ENCODE measurements at places on chromosomes 16 and 17.

GRCh38 chr16:69706256-69706974 lies 19.9 kb downstream of the NQO1 start:
- DNase-seq, result no peak

DNA sequence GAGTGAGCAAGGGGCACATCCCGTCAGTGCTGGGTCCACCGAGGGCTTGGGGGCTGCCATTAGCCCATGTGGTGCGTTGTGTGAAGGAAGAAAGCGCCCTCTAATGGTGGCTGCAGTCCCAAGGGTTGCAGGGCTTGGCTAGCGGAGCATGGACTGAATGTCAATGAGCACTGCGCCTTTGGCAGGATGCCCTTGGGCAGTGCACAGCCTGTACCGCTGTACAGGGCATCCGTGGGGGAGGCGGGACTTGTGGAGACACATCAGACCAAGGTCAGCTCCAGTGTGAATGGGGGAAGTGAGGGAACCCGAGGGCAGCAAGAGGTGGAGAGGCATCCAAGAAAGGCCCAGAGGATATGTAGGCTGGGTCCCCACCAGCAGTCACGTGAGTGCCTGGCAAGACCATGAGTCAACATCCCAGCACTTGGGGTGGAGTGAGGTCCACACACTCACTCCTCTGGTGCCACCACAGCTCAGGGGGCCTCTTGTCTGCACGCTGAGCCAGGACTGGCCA lies 75.5 kb upstream of the MED9 start:
- DNase-seq, result no peak

- no peak for DNase-seq
Observed at GRCh38 chr16:51877686-51878085, 669.3 kb downstream of the TOX3 start.

- DNase-seq, result no peak
Observed at GRCh38 chr17:78394209-78394608, 15.8 kb downstream of the PGS1 start.

- no peak for DNase-seq
Observed at GRCh38 chr16:14193316-14193871, 122.3 kb downstream of the MRTFB start.

GRCh38 chr17:66733759-66734158 lies 101.2 kb upstream of the CACNG5 start:
- no peak for DNase-seq

DNA sequence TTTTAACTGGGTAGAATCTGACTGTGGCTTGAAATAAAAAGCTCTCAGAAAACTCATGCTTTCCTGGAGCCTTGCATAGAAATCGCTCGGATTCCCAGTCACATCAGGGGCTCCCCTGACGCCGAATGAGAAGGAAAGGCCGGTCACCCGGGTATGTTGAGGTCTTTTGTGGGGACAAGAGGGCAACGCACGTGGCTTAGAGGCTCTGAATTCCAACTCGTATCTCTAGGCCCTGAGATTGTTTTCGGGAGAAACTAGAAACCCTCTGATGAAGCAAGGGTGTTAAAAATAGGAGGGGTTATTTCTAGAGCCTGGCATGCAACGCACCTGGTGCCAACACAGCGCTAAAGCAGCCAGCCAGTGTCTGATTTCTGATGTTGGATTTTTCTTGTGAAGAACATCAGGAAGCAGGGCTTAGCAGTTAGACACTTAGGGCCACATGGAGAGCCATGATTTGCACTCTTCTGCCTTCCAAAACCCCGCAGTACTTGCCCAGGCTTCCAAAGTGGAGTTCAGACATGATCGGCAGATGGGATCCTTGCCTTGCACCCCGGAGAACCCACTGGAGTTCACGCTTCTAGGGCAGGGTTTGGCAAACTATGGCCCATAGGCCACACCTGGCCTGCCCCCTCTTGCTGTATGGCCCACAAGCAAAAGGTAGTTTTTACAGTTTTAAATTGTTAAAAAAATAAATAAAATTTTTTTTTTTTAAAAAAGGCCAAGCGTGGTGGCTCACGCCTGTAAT lies 12.6 kb downstream of the CACNG1 start:
- DNase-seq, result no peak

DNA sequence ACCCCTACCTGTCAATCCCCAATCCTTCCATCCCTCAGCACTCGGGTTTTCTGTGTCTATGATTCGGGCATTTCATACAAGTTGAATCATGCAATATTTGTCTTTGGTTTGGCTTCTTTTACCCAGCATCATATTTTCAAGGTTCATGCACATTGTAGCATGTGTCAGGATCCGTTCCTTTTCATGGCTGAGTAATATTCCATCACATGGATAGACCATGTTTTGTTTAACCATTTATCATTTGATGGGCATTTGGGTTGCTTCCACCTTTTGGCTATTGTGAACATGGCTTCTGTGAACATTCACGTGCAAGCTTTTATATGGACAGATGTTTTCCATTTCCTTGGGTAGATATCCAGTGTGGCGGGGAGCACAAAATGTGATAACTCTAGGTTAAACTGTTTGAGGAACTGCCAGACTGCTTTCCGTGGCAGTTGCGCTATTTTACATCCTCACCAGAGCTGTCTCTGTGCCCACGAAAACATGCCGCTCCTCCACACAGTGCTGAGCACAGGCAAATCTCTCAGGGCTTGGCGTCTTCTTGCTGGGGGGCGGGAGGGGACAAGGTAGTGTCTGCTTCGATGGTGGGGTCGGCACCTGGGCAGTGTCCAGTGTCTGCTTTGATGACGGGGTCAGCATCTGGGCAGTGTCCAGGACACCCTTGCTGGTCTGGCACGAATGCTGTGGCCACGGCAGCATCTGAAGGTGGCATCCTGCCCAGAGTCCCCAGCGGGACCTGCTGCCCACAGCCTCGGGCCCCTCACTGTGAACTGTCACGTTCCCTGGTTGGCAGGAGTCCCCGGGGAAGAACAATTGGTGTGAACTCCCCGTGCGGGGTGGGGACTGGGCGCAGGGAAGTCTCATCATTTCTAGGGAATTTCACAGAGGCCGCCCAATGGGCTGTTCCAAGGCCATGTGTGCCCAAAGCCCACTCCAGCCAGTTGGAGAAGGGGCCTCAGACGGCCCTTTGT lies 32.4 kb upstream of the JPH3 start:
- DNase-seq, result no peak

DNA sequence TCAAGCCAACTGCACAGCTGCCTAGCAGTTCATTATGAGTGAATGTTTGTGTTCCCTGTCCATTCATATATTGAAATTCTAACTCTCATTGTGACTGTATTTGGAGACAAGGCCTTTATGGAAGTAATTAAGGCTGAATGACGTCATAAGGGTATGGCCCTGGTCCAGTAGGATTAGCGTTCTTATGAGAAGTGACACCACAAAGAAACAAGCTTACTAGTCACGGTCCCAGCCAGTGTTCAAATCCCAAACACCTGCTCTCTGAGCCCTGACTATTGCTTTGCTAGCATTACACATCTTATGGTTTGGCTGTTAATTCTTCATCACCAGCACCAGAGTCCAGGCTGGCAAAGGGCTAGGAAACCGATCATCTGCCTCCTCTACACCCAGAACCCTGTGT lies 2.2 kb downstream of the ZNF668 start:
- no peak for DNase-seq

DNA sequence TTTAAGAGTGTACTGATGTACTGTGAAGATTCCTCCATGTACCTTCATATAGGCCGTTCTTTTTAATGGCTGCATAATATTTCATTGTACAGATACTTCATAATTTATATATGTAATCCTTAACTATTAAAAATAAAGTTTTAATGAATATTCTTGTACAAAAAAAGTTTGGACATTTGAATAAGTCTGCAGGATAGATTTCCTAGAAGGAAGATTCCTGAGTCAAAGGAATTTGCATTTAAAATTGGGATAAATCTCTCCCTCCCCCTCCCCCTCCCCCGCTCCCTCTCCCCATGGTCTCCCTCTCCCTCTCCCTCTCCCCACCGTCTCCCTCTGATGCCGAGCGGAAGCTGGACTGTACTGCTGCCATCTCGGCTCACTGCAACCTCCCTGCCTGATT lies 15.6 kb upstream of the SLC13A2 start:
- no peak for DNase-seq

DNA sequence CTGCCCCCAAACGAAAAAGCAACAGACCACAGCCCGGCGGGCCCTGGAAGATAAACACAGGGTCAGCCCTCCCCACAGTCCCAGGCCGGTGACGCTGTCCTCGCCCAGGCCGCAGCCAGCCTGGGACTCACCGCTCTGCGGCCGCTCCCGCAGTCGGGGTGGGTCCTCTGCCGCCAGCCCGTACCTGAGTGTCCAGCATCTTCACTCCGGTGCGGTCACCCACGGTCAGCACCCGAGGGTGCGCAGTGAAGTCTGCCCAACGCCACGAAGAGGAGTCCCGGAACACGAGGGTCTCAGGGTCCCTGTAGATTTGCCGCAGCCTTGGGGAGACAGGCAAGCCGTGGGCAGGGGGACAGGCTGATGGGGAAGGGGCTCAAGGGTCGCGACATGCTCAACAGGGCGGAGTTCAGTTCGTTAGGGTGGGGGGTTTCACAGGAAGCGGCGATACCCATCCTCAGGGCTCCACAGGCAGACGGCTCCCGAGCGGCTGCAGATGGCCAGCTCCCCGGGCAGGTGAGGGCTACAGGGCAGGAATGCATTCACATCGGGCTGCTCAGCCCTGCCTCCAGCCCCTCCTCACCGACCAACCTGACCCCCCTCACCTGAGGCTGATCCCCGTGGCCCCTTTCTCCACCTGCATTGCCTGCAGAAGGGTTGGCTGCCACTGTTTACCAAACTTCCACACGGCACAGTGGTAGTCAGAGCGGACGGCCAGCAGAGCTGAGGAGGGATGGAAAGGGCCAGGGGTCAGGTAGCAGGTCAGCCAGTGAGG lies 5.5 kb downstream of the TAF1C start:
- no peak for DNase-seq

DNA sequence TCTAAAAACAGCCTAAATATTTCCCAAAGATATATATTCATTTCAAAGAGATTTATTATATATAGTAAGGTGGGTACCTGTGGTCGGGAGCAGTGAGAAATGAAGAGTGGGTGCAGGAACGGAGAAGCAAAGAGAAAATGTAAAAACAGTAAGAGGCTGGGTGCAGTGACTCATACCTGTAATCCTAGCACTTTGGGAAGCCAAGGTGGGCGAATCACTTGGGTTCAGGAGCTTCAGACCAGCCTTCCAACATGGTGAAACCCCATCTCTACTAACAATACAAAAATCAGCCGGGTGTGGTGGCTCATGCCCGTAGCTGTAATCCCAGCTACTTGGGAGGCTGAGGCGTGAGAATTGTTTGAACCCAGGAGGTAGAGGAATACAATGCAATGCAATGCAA lies 257.1 kb downstream of the BCAS3 start:
- no peak for DNase-seq

DNA sequence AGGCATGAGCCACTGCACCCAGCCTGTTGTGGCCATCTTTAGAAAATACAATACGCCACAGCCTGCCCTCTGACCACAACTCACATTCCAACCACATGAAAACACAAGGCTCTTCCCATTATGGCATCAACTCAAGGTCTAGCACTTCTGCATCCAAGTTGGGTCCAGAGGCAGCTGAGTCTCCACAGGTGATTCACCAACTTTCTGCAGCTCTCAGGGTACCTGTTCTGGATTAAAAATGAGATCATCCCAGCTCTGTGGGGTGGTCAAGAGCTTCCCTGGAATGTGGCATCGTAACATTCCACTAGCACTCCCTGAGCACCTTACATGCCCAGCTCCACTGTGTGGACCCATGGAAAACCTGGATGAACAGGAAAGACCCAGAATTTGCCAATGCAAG lies 9.9 kb upstream of the GUCY2D start:
- no peak for DNase-seq

DNA sequence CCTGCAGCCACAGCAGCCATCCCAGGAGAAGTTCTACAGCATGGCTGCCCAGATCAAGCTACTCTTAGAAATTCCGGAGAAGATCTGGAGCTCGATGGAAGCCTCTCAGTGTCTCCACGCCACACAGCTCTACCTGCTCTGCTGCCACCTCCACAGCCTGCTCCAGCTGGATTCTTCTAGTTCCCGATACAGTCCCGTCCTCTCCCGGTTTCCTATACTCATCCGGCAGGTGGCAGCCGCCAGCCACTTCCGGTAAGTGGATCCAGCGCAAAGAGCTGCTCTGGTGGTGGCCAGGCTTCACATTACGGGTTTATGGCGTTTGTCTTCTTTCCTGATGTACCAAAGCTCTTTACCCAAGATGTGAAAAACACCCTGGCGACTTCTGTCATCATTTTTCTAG lies 3.6 kb downstream of the COG1 start:
- no peak for DNase-seq

- no peak for DNase-seq
Observed at GRCh38 chr17:42117397-42118125, 3.6 kb downstream of the KAT2A start.

DNA sequence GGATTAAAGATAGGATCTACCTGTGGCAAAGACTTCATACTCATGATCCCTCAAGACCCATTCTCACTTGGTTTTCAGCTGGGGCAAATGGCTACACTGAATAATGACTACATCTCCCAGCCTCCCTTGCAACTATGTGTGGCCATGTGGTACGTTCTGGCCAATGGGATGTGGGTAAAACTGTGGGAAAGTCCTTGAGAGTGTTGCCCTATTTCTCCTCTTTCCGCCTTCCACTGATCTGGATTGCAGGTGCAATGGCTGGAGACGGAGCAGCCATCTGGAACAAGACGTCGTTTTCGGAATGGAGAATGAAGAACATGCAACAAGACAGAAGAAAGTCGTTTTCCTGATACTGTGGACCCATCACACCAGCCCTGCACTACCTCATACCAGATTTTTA lies 48.5 kb downstream of the HAPSTR1 start:
- no peak for DNase-seq

GRCh38 chr16:30131869-30132475 lies 9.0 kb upstream of the MAPK3 start:
- DNase-seq, result no peak

- no peak for DNase-seq
Observed at GRCh38 chr17:5785867-5786509, 201.7 kb upstream of the NLRP1 start.

GRCh38 chr16:77199211-77199610 lies at the start of gene SYCE1L:
Gene SYCE1L, plus strand, starts transcription at chr16:77199408. Its CDS starts 44 bp downstream, at chr16:77199452.
- DNase-seq, result no peak

GRCh38 chr17:71922439-71922838 lies 198.4 kb upstream of the SOX9 start:
- no peak for DNase-seq

GRCh38 chr17:28613931-28614381 lies at the start of gene RSKR:
Gene RSKR, minus strand, starts transcription at chr17:28614185. Its CDS starts 24 bp downstream, at chr17:28614161.
- no peak for DNase-seq

Data from T-helper 2 cell treated with Interferon-gamma antibody and Interleukin-4, amounts not matched to agents 5 μg/mL and 100 μg/mL, for 36 hours (primary cell).